Cortex of kidney (tissue), 1 donor: ENCODE measurements at places on chromosomes 4 and X.

GRCh38 chr4:175584901-175585300 lies 227.2 kb downstream of the GPM6A start:
- DNase-seq = no peak

- no peak for DNase-seq
Observed at GRCh38 chr4:72553540-72554337, 15.3 kb downstream of the ADAMTS3 start.

- DNase-seq = no peak
Observed at GRCh38 chr4:115688961-115689360, 575.5 kb upstream of the NDST4 start.

DNA sequence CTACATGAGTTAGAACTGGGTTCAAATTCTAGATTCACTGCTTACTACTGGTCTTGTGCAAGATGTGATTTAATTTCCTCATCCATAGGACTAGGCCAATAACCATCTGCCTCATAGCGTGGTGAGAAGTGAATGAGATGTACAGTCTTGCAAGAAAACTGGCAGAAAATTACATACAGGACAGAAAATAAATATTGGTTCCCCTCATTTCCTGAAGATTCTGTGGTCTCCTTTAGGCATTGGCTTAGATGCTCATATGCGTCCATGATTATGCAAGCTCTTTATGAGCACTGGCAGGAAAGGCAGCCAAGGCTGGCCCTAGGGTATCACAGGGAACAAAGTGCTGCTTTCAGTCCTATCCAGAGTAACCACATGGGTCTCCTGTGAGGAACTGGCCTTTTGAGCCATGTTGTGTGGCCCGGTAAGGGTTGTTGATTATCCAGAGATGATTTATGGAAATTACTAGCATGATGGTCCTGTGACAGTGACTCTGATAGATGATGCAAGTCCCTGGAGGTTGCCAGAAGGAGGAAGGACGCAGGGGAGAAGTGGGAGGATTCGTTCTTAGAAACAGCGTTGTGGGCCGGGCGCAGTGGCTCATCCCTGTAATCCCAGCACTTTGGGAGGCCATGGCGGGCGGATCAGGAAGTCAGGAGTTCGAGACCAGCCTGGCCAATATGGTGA lies 9.9 kb upstream of the MOB1B start:
- no peak for DNase-seq

DNA sequence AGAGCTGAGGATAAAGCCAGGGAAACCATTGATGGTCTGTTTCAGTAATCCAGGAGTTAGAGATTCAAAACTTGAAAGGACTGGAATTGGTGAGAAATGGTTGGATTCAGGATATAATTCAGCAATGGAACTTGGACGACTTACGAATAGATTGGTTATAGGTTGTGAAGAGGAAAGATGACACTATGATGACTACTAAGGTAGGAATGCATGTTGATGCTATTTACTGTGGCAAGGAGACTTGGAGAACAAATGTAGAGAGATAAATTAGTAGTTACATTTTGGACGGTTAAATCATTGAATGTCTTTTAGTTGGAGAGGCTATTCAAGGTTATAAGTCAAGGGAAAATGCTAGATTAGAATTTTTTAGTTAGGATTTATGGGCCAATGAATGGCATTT lies 365.4 kb upstream of the TECRL start:
- no peak for DNase-seq

- no peak for DNase-seq
Observed at GRCh38 chr4:178082906-178083305, 640.7 kb upstream of the AGA start.

DNA sequence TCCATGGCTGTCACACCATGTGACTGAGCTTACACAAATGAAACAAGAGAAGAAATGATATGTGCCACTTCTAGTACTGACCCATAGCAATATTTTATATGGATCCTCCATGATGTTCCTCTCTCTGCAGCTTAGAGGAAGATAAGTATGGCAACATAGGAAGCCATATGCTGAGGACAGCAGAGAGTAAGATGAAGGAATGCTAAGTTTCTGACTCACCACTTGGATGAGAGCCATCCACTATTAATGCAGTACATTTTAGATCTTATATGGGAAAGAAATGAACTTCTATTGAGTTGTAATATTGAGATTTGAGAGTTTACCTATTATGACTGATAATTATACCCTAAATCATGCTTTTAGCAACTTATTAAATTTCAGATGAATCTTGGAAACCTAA lies 386.9 kb upstream of the MAOA start:
- no peak for DNase-seq

DNA sequence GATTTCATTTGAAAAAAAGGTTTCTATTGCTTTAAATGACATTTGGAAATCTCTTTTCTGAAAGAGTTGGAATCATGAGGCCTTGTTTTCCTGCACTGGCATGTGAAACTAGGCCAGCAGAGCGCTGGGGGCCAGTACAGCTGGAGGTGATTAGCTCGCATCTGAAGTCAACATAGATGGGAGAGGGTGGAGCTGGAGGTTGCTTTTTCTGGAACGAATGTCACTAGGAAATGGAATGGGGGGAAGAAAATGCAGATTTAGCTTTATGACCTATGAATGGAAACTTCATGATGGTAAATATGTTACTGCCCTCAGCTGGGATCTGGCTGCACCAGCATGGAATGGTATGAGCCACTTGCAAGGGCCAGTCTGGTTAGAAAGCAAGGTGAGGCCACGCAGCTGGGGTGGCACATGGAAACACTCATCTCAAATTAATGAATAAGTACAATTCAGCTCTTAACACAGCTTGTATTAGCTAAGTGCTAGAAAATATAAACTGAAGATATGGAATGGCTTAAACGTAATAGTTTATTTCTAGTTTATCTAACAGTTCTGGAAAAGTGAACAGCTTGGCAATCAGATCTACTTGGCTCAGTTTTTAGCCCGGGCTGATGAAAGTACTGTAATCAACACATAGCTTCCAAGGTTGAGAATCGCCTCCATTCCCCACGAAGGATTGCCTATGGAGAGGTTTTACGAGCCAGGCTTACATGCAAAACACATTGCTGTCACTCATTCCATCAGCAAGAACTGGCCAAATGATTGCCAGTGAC lies 32.5 kb downstream of the SLC10A6 start:
- no peak for DNase-seq

DNA sequence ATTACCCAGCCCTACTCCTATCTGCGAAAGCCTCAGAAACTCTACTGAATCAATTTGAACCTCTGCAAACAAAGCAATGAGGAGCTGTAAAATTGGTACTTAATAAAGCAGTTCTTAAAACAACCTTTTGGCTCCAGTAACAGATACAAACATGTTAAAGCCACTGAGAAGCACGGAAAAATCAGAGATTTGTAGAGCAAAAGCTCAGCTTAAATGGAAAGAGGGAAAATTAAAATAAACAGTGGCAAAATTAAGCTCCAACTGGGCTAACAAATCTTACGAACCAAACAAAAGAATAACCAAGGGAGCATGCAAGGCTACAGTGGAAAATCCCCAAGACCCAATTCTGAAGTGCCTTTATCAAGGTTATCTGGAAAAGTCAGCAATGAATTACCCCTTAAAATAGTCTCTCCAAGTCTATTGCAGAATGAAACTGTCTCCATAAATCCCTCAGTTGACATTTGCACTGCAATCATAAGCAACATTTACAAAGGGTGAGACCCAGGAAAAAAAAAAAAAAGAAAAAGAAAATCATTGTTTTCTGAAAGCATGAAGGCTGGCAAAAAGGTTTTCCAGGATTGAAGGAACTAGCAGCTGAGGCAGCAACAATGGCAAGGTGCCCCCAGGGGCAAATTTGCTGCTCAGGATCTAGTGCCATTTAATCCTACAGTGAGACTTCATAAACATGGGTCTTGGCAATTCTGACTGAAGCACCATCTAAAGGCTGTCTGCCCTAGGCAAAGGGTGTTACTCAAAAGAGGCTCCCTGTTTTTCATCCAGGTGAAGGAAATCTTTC lies 40.1 kb downstream of the USP46 start:
- no peak for DNase-seq

- no peak for DNase-seq
Observed at GRCh38 chrX:48794340-48794910, 7.4 kb upstream of the HDAC6 start.

- DNase-seq = no peak
Observed at GRCh38 chr4:124529131-124529530, 183.4 kb downstream of the ANKRD50 start.

- DNase-seq = no peak
Observed at GRCh38 chrX:9340598-9341290, 124.1 kb upstream of the TBL1X start.

GRCh38 chr4:155693015-155693663 lies 26.5 kb downstream of the GUCY1A1 start:
- no peak for DNase-seq

- DNase-seq = no peak
Observed at GRCh38 chr4:161186750-161187149, 977.0 kb downstream of the FSTL5 start.

GRCh38 chr4:172412851-172413580 lies 599.8 kb downstream of the GALNTL6 start:
- no peak for DNase-seq

- no peak for DNase-seq
Observed at GRCh38 chr4:140289486-140289885, 84.0 kb upstream of the SCOC start.

GRCh38 chr4:151204925-151205524 lies 71.9 kb upstream of the PRSS48 start:
- DNase-seq = no peak

DNA sequence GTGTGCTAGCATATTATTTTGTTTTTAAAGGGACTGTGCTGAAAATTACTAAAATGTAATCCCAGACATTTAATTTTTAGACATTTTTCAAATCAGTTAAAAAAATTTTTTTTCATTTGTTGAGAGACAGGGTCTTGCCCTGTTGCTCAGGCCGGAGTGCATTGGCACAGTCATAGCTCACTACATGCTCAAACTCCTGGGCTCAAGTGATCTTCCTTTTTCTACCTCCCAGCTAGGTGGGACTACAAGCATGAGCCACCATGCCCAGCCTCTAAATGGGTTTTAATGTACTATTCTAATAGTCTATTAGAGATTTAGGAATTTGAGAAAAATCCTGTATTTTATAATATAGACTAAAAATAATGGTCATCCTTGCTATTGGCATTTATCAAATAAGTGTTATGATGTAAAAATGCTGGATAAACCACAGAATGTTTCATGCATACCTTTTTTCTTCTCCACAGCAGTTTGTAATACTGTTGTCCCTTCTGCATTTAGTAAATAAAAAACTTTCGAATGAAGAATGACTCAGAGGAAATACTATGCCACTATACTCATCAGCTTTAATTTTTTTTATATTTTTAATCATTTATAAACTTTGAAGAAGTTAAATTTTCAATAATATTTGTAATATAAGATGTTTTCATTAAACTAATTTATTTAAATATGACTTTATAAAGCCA lies 29.9 kb downstream of the CPEB2 start:
- no peak for DNase-seq

DNA sequence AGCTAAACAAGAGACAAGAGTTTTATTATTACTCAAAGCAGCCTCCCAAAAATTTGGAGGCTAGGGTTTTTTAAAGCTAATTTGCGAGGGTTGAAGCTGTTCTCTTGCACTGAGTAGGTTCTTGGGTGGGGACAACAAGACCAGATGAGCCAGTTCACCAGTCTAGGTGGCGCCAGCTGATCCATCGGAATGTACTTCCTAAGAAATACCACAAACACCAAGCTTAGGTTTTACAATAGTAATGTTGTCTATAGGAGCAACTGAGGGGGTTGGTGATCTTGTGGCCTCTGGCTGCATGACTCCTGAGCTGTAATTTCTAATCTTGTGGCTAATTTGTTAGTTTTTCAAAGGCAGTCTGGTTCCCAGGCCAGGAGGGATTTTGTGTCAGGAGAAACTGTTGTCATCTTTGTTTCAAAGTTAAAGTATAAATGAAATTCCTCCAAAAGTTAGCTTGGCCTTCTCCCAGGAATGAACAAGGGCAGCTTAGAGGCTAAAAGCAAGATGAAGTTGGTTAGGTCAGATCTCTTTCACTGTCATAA lies 130.6 kb downstream of the SLC7A11 start:
- no peak for DNase-seq

GRCh38 chr4:1471443-1472147 lies 65.4 kb upstream of the NKX1-1 start:
- no peak for DNase-seq

DNA sequence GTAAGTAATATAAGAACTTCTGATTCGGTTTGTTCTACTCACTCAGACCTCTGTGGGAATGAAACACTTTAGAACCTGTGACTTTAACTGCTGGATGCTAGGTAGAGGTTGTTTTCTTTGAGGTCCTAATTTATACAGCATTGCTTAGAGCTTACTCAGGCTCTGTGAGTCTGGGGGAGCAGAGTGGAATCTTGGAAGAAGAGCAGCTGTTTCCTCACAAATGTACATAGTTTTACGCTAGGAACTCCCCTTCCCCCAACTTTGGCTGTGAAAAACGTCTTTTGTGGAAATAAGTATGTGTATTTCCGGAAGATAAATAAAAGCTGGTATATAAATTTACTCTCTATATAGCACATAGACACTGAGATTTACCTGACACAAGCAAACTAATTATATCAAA lies 141.4 kb downstream of the NAA11 start:
- DNase-seq = no peak

GRCh38 chr4:181897935-181898334 lies 345.3 kb upstream of the TENM3 start:
- no peak for DNase-seq

DNA sequence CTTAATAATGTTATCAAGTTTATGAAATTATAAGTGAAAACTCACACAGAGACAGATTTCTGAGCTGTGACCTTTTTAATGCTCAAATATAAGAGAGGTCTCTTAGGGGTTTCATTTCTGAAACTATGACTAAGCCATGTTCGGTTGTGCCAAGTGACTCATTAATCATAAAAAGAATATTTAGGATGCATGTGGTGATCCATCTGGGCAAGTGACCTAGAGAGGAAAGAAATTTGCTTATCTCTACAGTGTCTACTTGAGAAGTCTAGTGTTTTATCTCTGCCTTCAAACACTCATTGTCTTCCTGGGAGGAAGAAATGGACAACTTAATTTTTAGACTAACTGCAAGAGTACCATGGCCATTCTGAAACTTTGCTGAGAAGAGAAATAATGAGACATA lies 545.3 kb upstream of the GRID2 start:
- no peak for DNase-seq

DNA sequence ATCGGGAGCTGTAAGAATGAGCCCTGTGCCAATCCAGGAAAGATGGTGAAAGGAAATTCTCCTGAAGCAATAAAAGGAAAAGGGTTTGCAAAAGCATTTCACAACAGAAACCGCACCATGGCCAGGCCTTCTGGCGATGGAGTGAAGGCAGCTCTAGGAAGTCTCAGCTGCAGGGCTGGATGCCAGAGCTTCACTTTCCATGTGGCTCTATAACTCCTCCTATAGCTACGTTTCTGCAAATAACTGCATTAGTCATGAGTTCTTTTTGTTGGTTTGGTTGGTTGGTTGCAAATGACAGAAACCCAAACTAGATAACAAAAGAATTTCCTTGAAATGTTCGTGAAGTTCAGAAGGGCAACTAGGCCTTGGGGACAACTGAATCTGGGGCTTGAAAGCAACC lies 84.6 kb downstream of the RELL1 start:
- no peak for DNase-seq
